NCI-H526 treated with DMSO at 0.1 percent for 48 hours (cell line): ENCODE measurements at places on chromosomes 7 and 10.

GRCh38 chr10:94218493-94219183 lies 144.1 kb downstream of the NOC3L start:
- no peak for DNase-seq

GRCh38 chr10:89351412-89351779 lies 23.6 kb downstream of the IFIT3 start:
- no peak for DNase-seq

GRCh38 chr10:52688899-52689298 lies 83.7 kb downstream of the MBL2 start:
- no peak for DNase-seq

GRCh38 chr7:81036057-81036456 lies 117.2 kb upstream of the SEMA3C start:
- no peak for DNase-seq

DNA sequence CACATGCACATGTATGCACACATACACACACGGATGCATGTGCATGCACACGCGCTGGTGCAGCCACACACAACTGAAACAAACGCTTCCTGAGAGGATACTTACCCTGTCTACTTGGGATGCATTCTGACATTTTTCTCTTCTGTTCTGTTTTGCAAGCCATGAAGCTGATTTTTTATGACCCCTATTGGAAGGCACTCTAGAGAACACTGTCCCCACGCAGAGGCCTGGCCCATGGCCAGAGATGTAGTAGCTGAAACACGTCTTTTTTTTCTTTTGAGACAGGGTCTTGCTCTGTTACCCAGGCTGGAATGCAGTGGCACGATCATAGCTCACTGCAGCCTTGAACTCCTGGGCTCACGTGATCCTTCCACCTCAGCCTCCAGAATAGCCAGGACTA lies 47.9 kb downstream of the VWA2 start:
- DNase-seq: no peak

DNA sequence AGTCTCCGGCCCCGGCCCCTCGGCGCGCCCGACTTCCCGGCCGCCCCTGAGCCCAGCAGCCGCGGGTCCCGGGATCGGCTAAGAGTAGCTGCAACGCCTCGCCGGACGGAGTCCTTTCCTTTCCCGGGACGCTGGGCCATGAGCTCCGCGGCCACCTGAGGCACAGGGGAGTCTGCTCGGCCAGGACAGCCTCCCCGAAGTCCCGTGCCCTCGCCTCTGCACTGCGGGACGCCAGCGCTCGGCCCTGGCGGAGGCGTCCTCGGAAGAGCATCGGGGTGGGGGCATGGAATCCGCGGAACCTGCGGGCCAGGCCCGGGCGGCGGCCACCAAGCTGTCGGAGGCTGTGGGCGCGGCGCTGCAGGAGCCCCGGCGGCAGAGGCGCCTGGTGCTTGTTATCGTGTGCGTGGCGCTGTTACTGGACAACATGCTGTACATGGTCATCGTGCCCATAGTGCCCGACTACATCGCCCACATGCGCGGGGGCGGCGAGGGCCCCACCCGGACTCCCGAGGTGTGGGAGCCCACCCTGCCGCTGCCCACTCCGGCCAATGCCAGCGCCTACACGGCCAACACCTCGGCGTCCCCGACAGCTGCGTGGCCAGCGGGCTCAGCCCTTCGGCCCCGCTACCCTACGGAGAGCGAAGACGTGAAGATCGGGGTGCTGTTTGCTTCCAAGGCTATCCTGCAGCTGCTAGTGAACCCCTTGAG lies 502 bp downstream of the SLC18A3 start:
- DNase-seq: no peak

DNA sequence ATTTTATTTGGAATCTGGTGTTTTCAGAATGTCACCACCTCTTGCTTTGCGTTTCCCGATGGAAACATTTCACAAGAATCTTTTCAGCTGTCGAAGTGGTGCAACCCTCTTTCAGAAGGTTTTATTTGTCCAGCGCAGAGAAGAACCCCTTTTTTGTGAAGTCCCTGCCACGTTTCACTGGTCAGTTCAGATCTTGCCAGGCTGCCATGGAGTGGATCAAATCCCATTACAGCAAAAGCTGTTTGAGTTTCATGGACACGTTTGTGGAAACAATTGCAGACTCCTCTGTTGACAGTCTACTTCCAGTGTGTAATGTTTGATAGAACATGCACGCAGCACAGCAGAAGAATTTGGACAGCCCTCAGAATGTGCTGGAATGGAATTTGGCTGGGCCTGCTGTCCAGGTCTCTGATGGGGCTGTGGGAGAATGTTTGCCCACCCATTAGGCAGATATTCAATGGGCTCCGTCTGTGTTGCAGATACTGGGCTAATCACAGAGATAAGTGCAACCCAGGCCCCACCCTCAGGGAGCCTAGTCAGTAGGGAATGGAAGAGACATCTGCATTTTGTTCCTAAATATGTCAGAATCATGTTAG lies 143.2 kb downstream of the GRK5 start:
- DNase-seq: no peak

DNA sequence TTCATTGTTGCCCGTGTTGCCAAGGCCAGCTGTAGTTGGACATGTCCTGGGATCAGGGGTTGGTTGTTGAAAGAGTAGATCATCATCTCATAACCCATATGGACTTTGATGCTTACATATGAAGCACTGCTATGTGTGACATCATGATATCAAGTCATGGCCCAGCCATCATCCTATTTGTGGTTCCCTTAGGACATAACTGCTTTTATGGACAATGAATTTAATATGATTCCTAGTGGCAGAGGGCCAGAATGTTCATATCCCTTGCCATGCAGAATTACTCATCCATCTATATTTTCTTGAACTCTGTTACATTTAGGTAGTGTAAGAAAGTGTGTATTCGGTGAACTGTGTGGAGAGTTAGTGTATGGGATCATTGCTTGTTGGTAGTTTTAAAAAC lies 343.9 kb upstream of the LRGUK start:
- no peak for DNase-seq

DNA sequence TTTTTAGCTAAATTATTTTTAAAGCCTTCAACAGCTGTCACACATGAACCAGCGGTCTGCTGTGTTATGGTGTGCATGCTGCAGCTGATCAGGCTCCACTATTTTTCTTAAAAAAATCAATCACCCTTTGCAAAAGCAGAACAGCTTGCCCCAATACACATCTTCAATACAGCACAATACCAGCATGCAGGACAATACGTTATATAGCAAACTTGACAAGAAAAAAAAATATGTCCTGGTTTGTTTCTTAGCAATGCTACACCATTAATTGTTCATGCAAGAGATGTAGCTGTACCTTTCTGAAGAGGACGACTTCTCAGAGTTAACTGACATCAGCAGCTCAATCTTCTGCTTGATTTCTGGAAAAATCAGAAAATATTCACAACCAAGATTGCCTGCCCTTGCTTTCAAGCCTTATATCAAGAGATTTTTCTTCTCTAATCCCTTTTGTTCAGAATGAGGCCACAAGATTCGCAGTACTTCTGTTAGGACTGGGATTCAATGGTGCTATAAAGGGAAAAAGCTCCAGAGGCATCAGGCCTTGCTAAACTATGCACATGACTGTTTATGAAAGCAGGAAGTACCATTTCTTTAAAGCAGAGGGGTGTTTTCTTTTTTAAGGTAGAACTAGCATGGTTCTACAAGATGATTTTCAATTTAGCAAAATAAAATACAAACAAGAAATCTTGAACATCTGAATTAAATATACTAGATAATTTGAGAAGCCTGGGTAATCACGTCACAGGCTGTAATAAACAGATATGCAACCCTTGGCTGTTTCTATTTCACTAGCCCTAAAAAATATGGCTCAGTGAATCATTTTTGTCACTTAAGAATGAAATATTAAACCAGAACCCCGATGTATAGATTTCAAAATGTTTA lies 120.0 kb downstream of the SRPK2 start:
- DNase-seq: peak; percentile 76

DNA sequence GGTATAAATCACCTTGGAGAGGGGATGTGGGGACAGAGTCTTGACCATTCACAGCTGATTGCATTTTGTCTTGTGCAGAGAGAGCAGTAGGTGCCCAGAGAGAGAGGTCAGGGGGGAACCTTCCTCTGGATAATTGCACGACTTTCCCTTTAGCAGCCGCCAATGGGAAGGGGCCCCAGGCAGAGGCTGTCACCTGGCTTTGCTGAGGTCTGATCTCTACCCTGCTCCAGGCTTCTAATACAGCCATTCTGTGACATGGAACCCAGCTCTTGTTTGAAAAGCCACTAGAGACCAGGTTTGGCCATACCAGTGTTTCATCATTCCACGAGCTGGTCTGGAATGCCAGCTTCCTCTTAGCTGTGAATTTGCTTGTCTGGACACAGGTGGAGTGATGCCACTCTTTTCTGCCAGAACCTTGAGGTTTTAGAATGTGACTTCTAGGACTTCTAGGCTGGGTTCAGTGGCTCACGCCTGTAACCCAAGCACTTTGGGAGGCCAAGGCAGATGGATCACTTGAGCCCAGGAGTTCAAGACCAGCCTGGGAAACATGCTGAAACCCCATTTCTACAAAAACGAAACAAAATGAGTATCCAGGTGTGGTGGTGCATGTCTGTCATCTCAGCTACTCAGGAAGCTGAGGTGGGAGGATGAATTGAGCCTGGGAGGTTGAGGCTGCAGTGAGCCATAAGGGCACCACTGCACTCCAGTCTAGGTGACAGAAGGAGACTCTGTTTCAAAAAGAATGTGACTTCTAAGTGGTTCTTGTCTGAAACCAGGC lies 159.9 kb downstream of the CAMK1D start:
- DNase-seq: no peak

GRCh38 chr10:72321248-72322029 lies 33.3 kb downstream of the DNAJB12 start:
- DNase-seq: no peak

- no peak for DNase-seq
Measured at GRCh38 chr7:14286036-14286435, 296.6 kb upstream of the ETV1 start.

GRCh38 chr10:23158370-23158769 lies 33.7 kb upstream of the PTF1A start:
- DNase-seq: peak; percentile 12

DNA sequence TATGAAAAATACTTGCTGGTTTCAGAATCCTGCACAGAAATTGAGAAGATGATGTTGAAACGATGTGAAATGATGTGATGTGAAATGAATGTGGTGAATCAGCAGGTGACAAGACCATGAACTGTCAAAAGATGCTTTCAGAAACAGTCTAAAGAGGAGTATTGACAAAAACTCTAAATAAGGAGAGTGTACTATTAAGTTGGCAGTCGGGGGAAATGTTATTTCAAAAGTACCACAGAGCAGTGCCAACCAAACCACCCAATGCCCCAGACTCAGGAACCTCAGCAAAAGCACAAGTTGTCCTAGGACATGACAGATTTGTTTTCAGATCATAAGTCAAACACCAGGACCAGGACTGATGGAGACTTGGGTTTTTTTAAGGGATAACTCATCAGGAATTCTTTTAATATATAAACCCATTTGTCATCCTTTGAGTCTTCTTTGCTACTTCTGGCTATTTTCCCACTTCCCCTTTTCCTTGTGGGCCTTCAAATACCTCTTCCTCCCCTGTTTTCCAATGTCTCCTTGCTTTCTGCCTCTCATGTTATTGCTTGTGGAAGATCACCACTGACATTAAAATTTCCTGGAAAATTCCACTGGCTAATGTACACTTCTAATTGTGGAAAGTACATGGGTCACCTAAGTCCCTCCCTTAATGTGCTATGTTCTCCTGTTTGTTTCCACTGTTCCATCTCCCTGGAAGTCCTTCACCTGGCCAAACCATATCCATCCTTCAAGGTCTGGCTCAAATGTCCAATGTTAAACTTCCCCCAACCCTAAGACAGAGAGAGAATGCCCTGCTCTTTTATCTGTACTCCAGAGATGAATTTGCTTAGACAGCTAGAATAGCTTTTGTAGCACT lies 10.2 kb upstream of the PPP1R3C start:
- no peak for DNase-seq

DNA sequence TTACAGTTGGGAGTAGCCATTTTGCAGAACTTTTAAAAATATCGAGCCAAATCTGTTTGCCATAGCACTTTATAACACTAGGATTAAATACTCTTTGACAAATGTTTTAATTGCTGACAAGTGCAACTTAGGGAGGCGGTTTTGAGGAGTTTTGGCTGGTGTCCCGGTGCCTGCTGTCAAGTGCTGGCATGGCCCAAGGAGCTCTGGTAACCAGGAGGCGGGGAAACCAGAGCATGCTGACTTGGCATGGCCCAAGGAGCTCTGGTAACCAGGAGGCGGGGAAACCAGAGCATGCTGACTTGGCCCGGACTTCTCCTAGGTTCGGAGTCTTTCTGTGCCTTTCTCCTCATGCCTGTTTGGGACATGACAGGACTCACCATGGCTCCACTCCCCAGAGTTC lies 30.8 kb upstream of the ZNF32 start:
- no peak for DNase-seq

- no peak for DNase-seq
Measured at GRCh38 chr10:104077247-104077646, 8.4 kb downstream of the COL17A1 start.

- no peak for DNase-seq
Measured at GRCh38 chr7:74615933-74616780, 41.4 kb upstream of the GTF2I start.

DNA sequence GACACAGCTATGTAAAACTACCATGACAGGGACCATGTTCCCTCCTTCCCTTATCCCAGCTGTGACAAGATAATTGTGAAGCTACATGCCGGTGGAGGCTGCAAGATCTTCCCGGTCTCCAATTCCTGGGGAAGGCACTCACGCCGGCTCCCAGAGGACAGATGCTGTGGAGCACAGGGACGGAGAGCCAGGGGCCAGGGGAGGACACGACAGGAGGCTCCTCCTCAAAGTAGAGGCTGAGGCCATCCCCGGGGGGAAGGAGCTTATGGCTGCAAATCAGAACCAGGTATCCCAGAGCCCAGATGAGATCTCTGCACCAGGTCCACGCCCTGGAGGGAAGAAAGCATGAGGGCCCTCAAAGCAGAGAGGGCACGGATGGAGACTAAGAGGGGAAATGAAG lies 286.2 kb downstream of the TCERG1L start:
- no peak for DNase-seq

GRCh38 chr10:7374795-7375194 lies 36.0 kb downstream of the SFMBT2 start:
- no peak for DNase-seq

DNA sequence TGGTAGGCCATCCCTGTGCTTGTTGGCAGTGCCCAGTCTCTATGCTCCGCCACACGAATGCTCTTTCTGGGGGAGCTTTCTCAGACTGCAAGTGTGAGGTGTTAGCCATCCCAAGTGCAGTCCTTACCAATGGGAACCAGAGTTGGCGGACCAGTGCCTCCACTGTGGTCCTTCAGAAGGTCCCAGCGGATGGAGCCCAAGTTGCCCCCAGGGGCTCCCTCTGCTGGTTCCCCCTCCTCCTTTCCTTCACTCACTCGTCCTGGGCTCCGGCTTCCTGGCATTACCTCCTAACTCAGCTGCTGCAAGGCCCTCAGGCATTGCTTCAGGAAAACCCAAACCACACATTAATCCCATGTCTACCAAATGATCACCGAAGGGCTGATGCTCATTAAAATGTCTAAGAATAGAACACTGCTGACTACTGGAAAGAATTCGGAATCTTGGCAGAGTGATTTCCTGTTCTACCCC lies 139.8 kb downstream of the CUBN start:
- no peak for DNase-seq
